Hindlimb muscle (tissue), 1 donor: ENCODE measurements at places on chromosomes 2 and 18. TPM values are rescaled to one million over a fixed set of nuclear protein-coding genes. Genes with fewer than 3 reads are reported as not detected.

- no peak for DNase-seq
Measured at GRCh38 chr2:144020047-144020446, 499.9 kb downstream of the ZEB2 start.

DNA sequence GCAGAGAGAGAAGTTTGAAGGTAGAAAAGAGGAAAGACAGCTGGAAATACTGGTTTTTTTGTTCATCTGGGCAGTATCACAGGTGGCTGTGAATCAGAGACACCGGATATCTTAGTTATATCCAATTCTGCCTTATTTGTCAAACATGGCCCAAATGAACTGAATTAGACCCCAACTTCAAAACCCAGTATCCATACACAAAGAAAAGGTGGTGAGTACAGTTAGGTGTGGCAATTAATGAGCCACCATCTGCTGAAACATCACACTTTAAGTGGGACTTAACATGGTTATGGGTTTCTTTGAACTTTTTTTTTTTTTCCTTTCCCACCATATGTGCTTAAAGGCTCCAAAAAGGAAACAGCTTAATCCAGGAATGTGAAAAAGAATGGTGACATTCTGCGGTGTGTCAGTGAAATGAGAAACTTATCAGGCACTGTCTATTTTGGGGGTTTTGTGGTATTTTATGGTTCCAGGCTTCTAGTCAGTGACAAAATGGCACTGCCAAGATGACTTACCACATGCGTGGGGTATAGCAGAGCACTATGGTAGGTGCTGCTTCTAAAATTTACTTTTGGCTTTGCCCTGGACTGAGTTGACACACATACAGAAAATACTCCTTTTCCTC, 5.0 kb upstream of the TMEM178A start:
- no peak for DNase-seq

D2HGDH gene
- 25.0 TPM for polyA plus RNA-seq

DNA sequence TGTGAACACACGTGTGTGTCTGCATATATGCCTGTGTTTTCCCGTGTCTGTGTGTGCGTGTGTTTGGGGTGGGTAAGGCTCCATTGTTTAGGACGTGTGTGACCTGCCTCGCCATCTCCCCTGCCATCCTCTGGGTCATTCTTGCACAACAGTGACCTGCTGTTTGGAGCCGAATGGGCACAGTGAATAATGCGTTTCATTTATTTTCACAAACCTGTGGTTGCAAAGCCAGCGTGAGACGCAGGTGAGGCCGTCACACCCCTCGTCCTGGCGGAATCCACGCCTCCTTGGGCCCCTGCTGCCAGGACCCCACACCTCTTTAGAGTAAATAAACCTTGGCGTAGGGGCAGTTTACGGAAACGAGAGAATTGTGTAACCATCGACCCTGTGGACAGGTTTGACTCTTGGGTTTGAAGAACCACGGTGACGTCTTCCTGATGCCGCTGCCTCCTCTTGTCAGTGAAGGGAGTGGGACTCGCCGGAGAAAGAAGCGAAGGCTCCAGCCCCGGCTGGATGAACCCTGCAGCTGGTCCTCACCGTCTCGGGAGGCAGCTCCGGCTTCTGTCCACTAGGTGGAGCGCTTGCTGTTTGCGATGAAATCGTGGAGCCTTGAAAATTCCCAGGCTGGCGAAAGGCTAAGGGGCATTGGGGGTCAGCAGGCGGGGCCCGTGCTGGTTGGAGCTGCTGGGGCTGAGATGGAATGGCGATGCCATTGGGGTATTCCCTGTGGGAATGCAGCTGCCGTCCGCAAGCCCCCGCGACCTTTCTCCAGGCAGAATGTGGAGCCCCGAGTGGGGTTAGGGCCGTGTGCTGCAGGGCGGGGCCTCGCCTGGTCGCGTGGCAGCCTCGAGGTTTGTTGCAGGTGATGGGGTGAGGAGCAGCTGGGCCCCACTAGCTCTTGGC, 81.1 kb downstream of the RTP5 start:
- peak; percentile 68 for DNase-seq

GRCh38 chr2:203437511-203437910, 97.6 kb downstream of the RAPH1 start:
- DNase-seq = no peak

- DNase-seq = peak; percentile 11
Measured at GRCh38 chr18:36186461-36187192, 670 bp upstream of the MOCOS start.

CCL20 gene
- 0.41 TPM for polyA plus RNA-seq

- no peak for DNase-seq
Measured at GRCh38 chr2:207467716-207468347, 61.9 kb upstream of the CREB1 start.

IL36B gene
- not detected for polyA plus RNA-seq

- no peak for DNase-seq
Measured at GRCh38 chr2:173881886-173882285, 83.3 kb downstream of the SP3 start.

CAPG gene
- polyA plus RNA-seq = 16.8 TPM
